ENCODE measurements at places on chromosomes 1 and 21.

DNA sequence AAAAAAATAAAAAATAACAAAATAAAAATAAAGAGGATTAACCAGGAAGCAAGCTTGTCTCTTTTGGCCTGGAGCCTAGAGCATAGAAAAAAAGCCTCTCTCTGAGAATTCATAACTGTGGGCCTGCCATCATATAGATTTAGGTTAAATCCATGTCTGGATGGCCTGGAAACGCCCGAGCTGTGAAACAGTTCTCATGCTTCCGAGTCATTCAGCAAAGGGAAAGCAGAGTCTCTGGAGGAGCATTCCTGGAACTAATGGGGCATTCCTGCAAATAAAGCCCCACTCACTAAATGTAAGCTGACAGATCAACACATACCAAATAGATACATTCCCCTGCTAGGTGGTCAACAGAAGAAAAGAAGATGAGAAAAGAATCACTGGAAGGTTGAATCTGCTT is 75.8 kb upstream of the GNG4 start:
- DNase-seq = no peak

DNA sequence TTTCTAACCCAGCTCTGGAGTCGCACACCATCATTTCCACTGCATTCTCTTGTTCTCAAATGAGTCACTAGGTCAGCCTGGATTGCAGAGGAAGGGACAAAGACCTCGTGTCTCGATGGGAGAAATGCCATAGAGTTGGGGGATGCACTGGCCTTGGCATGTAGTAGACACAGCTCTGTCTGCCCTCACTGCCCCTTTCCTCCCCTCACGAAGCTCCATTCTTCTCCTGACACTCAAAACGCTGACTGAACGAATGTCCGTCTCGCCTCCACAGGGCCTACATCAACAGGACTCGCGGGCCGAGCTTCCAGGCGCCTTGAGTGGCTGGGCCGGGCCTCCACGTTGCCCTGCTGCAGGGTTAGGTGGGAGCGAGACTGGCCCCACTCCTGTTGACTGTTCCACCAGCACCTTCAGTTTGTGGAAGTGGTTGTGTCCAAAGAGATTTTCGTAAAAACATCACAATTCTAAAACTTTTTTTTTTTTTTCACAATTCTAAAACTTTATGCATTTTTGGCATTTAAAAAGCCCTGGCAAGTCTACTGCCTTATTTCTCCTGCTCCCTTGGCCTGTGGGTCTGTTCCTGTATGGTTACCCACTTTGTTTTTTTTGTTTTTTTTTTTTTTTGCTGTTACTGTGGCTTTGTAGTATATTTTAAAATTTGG is 18.8 kb downstream of the PKNOX1 start:
- DNase-seq = no peak

- DNase-seq = no peak
Observed at GRCh38 chr21:26550326-26550725, 22.8 kb downstream of the CYYR1 start.

GRCh38 chr1:185957441-185958363 is 223.5 kb downstream of the HMCN1 start:
- DNase-seq = no peak

DNA sequence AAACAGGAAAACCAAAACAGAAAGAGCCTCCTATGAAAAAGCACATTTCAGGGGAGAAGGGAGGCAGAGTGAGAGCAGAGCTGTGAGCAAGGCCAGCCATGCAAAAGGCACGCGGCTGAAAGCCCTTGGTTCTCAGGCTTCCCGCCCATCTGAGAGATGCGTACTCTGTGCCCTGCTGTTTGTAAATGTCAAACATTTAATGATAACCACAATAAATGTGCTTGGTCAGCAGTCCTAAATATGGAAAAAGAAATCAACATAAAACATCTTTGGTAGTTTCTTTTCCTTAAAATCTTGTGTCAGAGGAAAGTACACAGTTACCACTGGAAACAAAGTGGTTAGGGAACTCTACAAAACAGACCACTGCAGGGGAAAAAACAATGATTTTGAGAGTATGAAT is 283.1 kb downstream of the DSCAM start:
- no peak for DNase-seq

DNA sequence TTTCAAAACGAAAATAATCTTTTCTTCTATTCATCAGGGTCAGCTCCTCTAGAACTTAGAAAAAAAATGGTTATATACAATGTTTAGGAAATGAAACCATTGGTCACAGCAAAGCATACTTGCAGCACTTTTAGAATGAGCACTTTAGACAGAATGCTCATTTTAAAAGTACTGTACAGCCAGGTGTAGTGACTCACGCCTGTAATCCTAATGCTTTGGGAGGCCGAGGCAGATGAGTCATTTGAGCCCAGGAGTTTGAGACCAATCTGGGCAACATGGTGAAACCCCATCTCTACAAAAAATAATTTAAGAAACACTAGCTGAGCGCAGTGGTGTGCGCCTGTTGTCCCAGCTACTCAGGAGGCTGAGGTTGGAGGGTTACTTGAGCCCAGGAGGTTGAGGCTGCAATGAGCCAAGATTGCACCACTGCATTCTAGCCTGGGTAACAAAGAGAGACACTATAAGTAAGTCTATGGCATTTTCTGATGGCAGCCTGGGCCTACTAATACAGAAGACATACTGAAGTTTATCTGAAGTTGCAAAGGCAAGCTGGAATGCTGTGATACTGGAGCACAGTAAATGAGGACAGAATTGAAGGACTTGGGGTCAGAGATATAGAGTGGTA is 48.9 kb upstream of the ZNF326 start:
- no peak for DNase-seq

DNA sequence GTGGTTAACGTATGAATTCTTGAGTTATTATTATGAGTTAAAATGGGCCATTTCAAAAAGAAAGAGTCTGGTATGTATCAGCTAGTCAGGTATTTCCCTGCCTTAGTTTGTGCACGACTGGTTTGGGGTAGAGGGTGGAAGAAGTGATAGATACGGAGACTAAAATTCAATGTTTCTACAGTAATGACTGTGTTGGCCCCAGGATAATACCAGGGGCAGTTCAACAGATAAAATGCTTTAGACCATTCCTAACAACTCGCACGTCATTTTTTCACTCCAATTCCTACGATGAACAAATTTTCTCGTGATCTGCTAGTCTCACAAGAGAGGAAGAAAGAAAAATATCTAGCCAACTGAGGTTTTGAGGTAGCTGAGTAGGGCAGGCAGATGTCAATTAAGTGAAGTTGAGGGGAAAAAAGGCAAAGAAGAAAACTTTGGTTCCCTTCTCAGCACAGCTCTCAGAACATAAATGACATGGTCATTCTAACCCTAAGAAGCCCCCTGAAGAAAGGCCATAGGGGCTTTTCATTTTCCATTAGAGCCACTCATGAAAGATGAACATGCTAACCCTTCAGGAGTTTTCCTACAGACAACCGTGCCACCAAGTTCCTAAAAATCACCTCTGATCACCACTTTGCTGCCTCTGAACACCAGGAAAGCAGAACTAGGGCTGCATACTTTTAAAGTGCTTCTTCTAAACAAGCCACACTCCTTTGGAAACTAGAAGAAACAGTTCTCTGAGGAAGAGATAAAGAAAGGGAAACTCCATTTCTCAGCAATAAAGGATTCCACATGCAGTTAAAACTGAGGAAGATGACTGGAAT is 5.6 kb downstream of the MCOLN2 start:
- no peak for DNase-seq

DNA sequence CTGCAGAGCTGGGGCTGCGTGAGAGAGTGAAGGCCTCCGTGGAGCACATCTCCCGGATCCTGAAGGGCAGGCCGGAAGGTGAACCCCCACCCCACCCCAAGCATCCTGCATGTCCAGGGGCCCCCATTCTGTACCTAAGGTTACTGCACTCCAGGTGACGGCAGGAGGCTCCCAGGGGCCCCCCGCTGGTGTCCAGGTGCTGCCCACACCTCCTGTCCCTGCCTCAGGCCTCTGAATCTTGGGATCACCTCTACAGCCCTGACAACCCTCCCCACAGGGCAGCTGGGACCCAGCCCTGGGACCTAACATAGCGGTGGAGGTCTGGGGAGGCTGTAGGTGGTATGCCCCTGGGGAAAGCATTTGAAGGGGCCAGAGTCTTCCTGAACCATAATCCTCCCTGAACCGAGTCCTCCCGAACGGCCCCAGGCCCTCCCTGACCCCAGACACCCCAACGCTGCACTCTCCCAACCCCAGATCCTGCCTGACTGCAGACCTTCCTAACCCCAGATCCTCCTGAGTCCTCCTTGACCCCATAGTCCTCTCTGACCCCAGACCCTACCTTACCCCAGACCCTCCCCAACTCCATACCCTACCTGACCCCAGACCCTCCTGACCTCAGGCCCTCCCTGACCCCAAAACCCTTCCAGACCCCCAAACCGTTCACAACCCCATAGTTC is 33.5 kb downstream of the TRIM11 start:
- DNase-seq = no peak

DNA sequence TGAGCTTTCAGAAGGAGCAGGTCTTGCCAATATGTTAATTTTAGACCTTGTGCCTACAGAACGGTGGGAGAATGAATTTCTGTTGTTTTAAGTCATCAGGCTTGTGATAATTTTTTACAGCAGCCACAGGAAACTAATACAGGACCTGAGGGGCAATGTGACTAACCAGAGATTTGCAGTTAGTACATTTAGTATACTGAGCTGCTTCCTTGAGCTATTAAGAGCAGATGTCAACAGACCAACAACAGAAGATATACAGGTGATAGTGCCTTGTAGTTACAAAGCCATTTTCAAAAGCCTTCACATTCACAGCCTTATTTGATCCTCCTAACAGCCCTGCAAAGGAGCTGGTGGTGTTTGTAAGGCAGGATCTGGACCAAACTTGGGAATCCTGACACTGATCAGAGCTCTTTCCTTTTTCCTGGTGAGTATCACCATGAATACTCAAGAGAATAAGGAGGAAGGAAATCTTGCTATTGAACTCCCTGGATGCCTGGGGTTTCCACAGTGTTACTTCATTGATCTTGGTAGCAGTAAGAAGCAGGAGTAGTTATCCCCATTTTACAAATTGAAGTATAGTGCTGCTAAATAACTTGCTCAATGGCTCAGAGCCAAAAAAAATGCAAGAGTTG is 4.7 kb upstream of the SLAMF1 start:
- DNase-seq = no peak

- DNase-seq = no peak
Observed at GRCh38 chr1:10495475-10495817, 20.7 kb downstream of the PEX14 start.

GRCh38 chr1:60637651-60638050 is 444.7 kb upstream of the NFIA start:
- DNase-seq = no peak

DNA sequence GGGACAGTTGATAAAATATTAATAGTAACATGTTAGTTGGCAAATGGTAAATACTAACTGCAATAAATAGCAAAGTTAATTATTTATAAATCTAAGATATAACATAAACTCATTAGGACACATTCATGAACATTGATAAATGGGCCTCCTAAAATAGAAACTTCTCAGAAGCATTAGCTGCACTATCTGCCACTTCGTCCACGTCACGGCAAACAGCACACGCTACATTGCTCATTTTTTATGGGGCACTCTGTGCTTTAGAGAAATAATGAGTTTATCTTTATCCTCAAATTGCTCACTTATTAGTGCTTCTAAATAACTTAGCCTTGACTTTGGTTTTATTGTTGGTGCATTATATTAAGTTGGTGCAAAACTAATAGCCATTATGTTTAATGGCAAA is 16.3 kb upstream of the HPCAL4 start:
- no peak for DNase-seq

GRCh38 chr1:116794804-116795481 is 40.7 kb downstream of the CD2 start:
- DNase-seq = no peak

GRCh38 chr1:194024659-194025058 is 838.2 kb upstream of the B3GALT2 start:
- DNase-seq = no peak

DNA sequence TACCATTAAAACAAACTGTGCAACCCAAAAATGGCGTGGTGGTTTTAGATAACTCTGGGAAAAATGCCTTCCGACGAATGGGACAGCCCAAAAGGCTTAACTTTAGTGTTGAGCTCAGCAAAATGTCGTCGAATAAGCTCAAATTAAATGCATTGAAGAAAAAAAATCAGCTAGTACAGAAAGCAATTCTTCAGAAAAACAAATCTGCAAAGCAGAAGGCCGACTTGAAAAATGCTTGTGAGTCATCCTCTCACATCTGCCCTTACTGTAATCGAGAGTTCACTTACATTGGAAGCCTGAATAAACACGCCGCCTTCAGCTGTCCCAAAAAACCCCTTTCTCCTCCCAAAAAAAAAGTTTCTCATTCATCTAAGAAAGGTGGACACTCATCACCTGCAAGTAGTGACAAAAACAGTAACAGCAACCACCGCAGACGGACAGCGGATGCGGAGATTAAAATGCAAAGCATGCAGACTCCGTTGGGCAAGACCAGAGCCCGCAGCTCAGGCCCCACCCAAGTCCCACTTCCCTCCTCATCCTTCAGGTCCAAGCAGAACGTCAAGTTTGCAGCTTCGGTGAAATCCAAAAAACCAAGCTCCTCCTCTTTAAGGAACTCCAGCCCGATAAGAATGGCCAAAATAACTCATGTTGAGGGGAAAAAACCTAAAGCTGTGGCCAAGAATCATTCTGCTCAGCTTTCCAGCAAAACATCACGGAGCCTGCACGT is 82.1 kb downstream of the PRDM2 start:
- no peak for DNase-seq

DNA sequence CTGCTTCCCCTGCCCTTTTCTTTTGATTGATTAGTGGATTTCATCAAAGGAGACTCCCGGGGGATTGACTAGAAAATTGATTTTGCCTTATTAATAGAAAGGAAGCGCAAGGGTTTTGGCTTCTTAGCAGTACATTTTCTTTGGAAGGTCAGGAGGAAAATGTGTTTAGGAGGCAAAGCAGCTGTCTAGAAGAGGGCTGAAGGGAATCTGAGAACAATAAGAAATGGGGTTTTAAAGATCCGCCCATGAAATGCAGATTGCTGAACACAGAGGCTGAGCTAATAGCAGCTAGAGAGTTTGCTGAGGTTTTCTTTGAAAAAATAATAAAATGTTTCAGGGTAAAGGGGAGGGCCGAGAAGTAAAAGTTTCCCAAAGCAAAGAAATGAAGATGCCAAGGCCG is 4.9 kb downstream of the SERTAD4 start:
- no peak for DNase-seq

DNA sequence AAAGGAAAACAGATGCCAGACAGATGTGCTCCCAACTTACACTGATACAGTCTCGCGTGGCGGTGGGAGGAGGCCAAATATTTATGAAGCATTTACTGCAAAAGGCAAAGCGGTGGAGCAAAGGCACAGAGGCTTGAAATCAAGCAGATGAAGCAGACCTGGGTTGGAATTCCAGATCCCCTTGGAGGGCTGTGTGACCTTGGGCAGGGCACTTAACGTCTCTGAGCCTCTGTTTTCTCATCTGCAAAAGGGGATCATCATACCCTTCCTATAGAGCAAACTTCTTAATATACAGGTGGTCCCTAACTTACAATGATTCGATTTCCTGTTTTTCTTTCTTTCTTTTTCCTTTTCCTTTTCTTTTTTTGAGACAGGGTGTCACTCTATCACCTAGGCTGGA is 54.1 kb downstream of the IGSF21 start:
- DNase-seq = no peak

- DNase-seq = no peak
Observed at GRCh38 chr1:192474080-192474683, 101.4 kb upstream of the RGS1 start.
